Iris pigment epithelial cell (primary cell): ENCODE measurements at places on chromosomes 1 and 21.
A peak's percentile ranks its signal among the peaks of the same experiment; 100 is the strongest.

- peak; percentile 87 for DNase-seq
Measured at GRCh38 chr1:214404571-214405213, 123.7 kb downstream of the SMYD2 start.

DNA sequence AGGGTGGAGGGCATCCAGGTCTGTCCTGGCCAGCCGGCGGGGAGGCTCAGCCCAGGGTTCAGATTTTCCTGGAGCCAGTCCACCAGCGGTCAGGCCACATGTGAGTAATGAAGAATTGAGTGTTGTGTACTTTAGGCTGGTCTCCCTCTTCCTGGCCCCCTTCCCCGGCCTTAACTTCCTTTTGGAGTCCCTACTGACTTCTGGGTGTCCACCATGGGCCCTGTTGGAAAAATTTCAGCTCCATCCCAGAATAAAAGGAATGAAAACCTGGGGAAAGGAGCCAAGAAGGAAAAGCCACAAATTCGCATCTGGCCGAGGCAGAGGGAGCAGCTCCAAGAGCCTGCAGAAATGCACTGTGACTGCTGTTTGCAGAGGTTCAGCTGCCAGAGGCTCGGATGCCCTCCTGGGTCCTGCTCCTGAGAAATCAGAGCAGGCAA lies 35.5 kb upstream of the HHAT start:
- DNase-seq: peak; percentile 9

- peak; percentile 1 for DNase-seq
Measured at GRCh38 chr1:96424877-96425276, 296.7 kb upstream of the PTBP2 start.

GRCh38 chr1:71857862-71858261 lies 424.5 kb downstream of the NEGR1 start:
- DNase-seq: no peak

- peak; percentile 93 for DNase-seq
Measured at GRCh38 chr1:244104309-244105060, 53.4 kb downstream of the ZBTB18 start.

- DNase-seq: no peak
Measured at GRCh38 chr1:54968551-54968950, 11.9 kb upstream of the TMEM61 start.

DNA sequence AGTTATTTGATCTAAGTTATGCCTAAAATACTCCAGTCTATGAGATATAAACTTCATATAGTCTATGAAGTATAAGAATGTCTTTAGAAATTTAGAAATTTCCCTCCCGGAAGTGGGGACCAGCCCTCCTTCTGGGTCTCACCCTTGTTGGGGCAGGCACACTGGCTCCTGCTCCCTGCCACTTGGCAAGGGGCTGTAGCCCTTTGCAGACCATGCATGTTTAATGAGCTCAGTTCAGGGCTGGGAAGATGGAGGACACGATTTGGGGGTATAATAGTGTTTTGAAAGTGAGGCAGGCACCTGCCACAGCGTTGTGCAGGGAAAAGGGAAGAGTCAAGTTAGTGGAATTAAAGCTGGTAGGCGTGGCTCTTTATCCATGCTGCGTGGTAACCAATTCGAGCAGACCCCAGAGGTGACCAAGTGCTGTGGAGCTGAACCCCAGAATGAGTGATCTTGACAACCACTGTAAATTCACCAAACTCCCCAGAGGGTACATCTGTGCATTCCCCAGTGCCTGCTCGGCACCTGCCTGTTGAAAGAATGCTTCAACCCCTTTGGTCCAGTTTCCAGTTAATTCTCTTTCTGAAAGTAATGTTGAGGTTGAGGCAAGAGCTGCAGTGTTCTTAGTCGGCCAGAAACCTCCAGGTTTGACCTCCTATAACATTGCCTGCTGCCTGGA lies 79.6 kb downstream of the DOP1B start:
- DNase-seq: no peak

DNA sequence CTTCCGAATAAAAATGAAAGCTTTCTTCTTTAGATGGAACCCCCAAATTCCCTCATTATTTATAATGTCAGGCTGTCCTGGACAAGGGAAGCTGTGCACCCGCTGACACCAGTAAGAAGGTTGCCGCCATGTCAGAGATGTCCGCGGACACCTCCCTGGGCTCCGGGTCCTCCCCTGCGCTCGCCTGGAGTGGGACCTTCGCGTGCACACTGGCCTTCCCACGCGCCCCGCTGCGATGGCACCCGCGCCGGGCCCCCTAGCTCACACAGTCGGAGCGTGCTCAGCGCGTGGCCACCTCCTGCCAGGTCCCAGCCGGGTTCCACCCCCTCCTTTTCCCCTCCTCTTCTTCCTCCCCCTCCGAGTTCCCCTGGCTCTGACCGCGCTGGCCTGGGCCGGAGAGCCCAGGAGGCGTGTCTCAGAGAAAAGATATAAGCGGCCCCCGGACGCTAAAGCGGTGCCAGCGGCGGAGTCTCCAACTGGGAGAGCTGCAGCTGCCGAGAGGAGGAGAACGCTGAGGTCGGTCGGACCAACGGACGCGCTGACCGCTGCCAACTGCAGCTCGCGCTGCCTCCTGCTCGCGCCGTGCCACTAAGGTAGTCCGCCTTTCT lies at the start of gene G0S2:
Gene G0S2 (plus strand): TSS at position 456 of the 608 bp plus-strand sequence. CDS start 273 bp downstream, outside the sequence.
- peak; percentile 33 for DNase-seq

DNA sequence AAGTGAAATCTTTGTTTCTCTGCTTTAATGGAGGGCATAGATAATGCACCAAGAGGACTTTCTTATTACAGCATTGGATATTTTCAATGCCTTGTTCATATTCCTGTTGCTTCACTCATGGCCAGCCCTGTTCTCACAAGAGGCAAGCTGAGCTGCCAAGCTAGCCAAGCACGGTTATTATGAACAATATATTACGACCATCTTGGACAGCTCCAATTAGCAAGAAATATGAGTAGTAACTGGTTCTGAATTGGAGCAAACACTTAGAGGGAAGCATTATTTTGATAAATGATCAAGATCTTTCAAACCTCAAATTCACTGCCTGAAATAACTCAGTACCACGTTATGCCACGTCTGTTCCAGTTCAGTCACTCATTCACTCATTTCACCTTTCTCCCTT lies 159.8 kb downstream of the SETD4 start:
- DNase-seq: no peak

- no peak for DNase-seq
Measured at GRCh38 chr1:172895761-172896160, 155.0 kb downstream of the TNFSF18 start.

DNA sequence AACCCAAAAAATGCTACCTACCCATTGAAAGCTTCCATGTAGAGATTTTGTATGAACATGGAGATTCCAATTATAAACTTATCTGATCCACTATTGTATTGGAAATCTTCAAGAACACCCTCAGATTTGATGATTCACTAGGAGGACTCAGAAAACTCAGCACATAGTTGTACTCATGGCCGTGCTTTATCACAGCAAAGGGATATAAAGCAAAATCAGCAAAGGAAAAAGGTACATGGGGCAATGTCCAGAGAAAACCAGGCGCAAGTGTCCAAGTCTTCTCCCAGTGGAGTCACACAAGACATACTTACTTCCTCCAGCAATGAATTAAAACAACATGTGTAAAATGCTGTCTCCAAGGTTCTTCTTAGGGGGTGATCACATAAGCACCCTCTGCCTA lies 28.9 kb downstream of the ABL2 start:
- DNase-seq: no peak

GRCh38 chr1:27496604-27497155 lies 6.7 kb upstream of the WASF2 start:
- no peak for DNase-seq

GRCh38 chr1:200900877-200901276 lies 6.2 kb downstream of the INAVA start:
- no peak for DNase-seq

DNA sequence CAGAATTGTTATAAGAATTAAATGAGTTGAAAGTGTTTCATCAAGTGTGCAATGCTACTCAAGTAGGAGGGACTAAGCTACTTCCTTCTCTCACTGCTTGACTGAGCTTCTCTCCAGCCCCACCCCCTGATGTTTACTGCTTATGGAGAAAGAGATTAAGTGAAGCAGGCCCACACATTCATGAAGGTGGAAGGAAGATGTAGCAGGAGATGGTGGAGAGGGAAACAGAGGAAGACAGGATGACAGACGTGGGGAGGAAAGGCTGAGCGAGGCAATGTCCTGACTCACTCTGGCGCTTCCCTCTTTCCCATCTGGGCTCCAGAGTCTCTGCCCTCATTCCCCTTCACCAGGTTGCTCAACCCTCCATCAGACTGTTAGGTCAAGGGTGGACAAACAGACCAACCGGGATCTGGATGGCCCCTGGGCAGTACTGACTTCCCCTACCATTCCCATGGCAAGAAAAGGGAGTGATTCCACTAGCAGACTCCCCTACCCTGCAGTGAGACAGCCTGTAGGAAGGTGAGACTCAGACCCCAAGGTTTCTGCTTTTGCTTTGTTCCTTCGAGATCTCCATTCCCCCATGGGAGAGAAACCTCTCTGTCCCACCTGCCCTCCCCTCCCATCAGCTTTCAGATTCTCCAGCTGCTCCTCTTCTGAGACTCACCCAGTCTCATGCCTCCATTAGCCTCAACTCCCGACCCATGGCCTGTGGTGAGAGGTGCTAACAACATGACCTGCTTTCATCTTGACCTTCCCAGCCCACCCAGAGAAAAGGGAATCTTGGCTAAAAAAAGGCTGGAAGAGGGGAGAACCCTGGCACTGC lies 3.1 kb upstream of the ARHGEF2 start:
- DNase-seq: peak; percentile 80

DNA sequence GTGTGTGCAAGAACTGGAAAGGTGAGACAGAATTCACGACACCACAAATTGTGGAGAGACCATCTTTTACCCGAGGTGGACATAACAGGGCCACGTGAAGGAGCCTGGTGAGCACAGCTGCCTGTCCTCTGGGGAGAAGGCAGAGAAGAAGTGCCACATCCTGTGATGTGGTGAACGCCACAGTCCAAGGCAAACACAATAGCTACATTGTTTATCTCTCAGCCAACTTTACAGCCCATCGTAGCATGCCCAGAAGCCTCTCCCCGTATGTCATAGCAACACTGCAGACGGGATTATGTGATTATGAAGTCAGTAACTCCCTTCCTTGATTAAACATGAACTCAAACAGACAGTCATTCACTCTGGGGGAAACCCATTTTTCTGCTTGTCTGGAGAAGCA lies 612.2 kb downstream of the SMYD3 start:
- DNase-seq: no peak

- peak; percentile 80 for DNase-seq
Measured at GRCh38 chr1:234601301-234602017, 8.5 kb downstream of the IRF2BP2 start.

GRCh38 chr1:3323021-3323795 lies 131.3 kb upstream of the ARHGEF16 start:
- DNase-seq: no peak

GRCh38 chr1:225347123-225347683 lies 80.6 kb downstream of the LBR start:
- no peak for DNase-seq

- DNase-seq: no peak
Measured at GRCh38 chr1:54835970-54836369, 34.8 kb upstream of the TTC22 start.

DNA sequence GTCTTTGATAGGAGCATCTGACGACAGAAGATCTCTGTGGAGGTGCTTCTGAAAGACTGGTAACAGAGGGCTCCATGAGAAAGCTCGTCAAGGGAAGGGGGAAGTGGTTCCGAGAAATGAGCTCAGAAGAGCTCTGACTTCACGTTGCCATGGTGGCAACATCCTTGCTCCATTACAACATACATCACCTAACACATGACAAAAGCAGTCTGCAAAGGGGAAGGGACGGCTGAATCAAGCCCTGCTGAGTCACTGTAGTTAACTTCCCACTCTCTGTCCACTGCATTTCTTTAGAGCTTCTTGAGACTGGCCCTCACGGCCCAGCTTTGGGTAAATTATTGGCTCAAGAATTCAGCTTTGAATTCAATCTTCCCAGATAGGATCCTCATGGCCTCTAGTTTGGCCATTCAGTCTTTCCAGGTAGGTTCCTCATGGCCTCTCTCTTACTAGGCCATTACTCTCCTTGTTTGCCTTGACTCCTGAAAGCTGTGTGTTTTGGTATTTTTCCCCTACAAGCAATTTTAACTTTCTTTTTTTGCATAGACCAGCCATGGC lies 88.0 kb upstream of the ZNF648 start:
- peak; percentile 41 for DNase-seq

DNA sequence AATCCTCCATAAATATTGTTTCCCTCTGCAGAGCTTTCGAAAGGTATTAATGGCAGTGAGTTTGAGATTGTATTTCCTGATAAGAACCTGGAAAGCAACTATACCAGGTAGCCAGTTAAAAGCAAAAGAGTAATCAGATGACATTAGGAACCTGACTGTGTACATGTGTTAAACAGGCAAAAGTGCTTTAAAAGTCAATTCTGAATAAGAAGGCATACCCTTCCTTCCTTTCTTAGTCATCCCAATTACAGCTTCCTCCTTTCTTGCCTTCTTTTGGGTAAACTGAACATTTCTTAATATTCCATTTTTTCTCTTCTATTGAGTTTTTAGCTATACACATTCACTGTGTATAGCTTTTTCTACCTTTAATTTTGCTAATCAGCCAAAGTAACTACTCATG lies 144.7 kb downstream of the ZNF281 start:
- no peak for DNase-seq
